ENCODE measurements at places on chromosomes 11 and 22.
A peak's percentile ranks its signal among the peaks of the same experiment; 100 is the strongest.

DNA sequence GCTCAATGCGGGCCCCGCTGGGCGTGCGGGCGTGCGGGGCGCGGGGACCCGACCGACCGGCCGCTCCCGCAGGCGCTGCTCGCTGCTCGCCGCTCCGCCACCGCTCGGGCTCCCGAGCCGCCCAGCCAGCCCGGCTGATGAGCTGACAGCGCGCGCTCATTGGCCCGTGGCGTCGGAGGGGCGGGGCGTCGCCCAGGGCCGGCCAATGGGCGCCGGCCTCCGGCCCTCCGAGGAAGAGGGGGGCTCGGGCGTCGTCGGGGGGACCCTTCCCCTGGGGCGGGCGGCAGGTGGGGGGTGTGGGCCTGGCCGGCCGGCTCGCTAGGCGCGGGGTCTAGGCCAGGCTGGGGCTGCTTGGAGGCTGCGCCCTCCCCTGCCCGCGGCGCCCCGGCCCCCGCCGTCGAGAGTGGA, at the start of gene SCUBE1:
TSS of gene SCUBE1 (minus strand) at position 111 of the 408 bp plus-strand sequence. CDS start 111 bp downstream, outside the sequence.
- DNase-seq = no peak

GRCh38 chr22:46803031-46803880, 40.8 kb downstream of the TBC1D22A start:
- peak; percentile 29 for DNase-seq

DNA sequence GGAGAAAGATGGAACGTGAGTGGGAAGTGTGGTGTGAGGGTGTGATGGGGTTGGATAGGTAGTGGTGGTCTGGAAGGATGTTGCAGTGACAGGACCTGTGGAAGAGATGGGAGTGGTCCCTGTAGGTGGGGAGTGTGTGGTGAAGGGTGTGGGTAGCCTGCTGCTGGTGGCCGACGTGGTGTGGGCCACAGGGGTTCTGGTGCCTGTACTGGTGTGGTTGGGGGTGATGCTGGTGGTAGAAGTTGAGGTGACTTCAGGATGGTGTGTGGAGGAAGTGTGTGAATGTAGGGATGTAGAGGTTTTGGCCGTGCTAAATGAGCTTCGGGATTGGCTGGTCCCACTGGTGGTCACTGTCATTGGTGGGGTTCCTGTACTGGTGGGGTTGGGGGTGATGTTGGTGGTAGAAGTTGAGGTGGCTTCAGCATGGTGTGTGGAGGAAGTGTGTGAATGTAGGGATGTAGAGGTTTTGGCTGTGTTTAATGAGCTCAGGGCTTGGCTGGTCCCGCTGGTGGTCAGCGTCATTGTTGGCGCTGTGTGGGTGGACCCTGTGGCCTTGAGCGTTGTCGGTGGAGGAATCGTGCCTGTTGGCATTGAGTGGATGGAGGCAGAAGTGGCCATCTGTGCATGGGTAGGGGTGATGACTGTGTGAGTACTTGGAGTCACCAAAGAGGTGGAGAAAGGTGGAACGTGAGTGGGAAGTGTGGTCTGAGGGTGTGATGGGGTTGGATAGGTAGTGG, 19.1 kb downstream of the MUC6 start:
- DNase-seq = no peak

DNA sequence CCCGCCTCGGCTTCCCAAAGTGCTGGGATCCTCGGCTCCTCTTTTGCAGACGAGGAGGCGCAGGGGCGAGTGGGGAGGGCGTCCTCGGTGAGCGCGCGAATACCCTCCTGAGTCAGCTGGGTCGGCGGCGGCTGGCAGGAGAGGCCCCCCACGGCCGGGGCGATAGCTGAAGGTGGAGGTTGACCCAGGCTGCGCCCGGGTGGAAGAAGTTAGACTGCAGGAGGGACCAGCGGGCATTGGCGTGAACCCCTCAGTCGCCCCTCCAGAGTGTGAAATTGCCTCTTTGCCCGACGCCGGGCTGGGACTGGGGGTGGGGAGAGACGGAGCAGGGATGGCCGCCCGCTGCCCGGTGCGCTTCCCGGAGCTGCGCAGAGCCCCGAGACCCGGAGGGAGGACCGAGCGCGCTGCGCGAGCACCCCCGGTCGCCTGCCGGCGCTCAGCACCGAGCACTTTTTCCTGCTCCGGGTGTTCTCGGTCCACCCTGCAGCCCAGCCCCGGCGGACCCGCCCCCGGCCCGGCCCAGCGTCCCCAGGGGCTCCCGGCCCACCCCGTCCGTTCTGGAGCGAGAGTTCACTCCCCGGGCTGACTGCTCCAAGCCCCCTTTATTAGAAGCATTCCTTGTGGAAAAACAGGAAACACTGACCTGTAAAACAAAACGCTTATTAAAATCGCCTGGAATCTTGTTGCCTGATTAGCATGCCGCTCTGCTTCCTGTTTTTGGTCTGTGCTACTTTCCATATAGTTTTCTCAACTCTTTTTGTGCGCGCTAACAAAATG, 13.7 kb upstream of the CPT1A start:
- no peak for DNase-seq

DNA sequence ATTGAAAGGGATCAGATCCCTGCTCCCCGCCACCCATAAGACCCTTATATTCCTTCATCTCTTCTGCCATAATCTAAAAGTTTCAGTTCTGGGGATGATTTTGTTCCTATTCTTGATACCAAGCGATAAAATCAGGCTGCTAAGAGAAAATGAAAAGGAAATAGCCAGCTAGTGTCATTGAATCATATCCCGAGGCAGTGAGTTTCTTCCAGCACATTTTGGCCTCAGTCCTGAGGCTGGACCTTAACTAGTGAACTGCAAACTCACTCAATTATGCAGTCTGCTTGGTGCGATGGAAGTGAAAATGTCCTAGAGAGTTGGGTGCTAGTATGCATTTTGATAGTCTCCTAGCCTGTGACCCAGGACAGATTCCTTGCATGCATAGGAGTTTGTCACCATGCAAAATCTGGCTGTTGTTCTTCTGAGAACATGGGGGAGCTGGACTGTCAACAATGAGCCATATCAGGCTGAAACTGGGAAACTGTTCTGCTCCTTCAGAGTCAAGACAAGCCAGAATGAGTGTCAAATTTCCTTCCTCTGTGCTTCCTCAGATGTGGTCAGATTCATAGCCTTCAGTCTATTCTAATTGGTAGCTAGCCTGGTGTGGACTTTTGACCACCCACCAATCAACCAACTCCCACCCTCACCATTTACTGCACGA, 102.9 kb downstream of the CCDC81 start:
- no peak for DNase-seq

GRCh38 chr11:57197762-57198161, 16.0 kb downstream of the LRRC55 start:
- no peak for DNase-seq

DNA sequence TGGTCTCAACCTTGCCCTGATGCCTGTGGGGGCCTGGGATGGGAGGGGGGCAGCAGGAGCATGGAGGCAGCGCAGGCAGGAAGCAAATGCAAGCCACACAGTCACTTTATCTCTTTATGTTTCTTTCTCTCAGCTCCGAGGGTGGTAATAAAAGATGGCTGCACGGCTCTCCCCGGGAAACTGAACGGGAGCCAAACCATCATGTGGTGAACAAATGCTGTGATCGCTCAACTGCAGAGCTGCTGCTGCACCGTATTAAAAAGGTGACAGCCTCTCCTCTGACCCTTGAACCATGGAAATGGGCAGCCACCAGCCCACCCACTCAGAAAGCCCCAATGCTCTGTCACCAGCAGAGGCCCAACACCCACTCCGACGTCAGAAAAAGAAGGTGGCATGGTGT, 110.0 kb downstream of the TIMP3 start:
- no peak for DNase-seq

DNA sequence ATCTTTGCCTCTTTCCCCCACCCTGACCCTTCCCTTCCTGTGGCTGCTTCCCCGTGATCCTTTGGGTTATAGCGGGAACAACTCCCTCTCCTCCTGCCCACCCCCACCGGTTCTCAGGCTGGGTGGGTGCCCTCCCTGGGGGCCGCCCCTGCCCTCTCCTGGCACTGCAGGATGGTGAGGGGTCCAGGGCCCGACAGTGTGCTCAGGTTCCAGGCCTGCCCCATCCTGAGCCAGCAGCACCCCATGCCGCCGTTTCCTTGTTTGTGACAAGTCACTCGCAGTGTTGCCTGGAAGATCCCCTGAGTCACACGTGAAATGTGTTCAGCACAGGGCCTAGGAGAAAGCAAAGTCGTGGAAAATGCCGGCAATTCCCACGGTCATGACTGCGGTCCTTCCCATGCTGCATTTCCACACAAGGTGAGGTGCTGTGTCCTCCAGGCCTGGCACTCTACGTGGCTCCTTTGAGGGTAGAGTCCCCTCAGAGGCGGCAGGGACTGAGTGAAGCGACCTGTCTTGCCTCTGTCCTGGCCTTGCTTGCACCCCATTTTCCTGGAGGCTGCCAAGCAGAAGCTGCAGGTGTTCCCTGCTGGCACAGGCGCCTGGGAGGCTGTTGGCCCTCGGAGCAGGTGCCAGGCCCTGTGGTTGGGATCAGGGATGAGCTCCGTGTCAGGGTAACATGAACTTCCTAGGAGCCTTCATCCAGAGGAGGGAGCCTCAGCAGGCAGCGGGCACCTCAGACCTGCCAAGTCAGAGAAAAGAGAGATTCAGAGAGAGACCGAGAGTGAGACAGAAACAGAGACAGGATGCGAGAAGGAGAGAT, 80.5 kb upstream of the LINC01488 start:
- DNase-seq = no peak

- no peak for DNase-seq
Measured at GRCh38 chr22:25352294-25352680, 132.8 kb downstream of the CRYBB2 start.

GRCh38 chr11:117179048-117179999, 781 bp downstream of the SIDT2 start:
- DNase-seq = no peak

DNA sequence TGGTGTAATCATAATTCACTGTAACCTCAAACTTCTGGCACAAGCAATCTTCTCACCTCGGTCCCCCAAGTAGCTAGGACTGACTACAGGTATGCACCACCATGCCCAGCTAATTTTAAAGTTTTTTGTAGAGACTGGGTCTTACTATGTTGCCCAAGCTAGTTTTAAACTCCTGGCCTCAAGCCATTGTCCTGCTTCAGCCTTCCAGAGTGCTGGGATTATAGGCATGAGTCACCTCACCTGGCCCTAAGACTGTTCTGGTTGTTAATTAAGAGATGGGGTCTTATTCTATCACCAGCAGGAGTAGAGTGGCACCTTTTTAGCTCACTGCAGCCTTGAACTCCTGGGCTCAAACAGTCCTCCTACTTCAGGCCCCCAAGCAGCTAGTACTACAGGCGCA, 52.0 kb upstream of the DEPDC7 start:
- DNase-seq = no peak

All from activated CD4-positive, CD25-positive, alpha-beta regulatory T cell treated with anti-CD3 and anti-CD28 coated beads, Interleukin-2, amount 50 U/mL, for 16 hours (primary cell).